ENCODE measurements at places on chromosomes 11 and 22.

GRCh38 chr11:24760681-24761080 lies 263.8 kb downstream of the LUZP2 start:
- DNase-seq = no peak

DNA sequence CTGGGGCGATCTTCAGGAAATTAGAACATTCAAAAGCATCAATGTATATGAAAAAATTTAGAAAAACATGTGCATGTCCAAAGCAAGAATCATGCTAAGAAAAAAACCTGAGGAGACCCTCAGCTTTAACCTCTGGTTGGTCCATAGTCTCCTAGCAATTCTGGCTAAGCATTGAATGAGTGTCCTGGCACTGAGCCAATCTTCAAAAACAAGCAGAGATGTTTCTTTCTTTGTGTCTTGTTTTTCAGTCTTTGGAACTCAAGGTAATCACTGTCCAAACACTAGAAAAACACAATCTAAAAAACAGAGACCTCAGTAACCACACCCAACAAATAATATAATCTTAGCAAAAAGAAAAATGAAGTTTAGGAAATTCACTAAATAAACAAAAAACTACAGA lies 205.4 kb upstream of the CARD18 start:
- no peak for DNase-seq

GRCh38 chr11:73498343-73498742 lies 99.6 kb downstream of the FAM168A start:
- DNase-seq = no peak

DNA sequence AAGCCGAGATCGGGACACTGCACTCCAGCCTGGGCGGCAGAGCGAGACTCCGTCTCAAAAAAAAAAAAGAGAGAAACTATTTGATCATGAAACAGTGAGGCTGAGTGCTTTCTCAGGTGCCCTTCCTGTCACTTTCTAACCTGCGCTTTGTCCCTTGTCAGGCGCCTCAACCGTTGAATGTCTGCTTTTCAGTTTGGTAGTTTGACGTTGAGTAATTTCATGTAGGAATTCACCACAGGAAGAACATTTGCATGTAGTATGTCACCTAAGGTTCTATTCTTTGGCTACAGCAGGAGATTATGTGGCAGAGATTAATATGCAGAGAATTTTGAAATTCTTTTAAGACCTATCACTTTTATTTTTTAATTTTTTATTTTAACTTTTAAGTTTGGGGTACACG lies 57.2 kb downstream of the PPFIA1 start:
- DNase-seq = no peak

- DNase-seq = no peak
These were observed 39.9 kb downstream of the OR2AT4 start for GRCh38 chr11:75056814-75057213.

DNA sequence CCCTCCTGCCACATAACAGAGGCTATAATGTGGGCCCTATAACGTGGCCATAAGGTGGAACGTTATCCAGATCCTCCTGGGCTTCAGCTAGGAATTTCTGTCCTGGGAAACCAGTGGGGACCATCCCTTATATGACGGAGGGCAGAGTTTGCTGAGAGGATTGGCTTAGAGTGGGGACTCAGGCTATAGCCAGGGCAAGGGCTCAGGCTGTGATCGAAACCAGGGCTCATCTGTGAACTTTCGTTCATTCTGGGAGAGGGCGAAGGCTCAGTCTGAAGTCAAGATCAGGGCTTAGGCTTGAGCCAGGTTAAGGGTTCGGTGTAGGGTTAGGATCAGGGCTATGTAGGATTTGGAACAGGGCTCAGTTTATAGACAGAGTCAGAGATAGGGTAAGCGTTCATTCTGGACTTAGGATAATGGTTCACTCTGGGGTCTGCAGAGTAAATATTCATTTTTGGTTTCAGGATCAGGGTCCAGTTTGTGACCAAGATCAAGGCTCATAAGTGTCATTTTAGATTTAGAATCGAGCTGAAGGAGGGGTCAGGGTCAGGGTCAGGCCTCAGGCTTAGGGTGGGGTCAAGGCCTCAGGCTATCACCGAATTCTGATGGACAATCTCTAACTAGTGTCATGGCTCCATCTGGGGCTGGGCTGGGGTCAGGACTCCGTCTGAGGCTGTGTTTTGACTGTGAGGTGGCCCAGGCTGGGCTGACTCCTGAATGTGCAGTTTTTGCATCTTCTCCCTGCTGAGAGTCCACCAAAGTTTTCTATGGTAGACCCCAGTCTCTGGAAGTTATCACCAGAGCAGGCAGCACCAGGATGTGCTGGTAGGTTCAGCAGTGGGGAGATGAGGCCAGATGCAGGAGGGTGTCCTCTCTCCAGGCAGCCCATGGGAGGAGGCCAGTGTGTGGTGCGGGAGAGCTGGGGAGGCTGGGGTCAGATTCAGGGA lies 33.9 kb upstream of the SOX10 start:
- no peak for DNase-seq

DNA sequence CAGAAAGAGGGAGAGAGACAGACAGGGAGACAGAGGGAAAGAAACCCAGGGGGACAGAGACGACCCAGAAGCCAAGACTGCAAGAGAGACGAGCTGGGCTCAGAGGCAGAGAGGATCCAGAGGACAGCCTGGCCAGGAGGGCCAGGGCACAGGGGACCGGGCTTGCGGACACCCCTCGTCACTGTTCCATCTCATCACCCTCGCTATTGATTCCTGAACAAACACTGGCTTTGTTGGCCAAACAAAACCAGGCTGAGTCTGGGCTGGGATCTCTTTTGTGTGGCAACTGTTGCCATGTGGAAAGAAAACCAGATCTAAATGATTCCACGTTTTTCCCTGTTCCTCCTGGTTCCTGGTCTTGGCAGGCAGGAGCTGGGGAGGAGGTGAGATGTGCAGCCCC lies 339.4 kb downstream of the MN1 start:
- no peak for DNase-seq

GRCh38 chr11:123302751-123303195 lies 107.7 kb upstream of the CLMP start:
- DNase-seq = no peak

DNA sequence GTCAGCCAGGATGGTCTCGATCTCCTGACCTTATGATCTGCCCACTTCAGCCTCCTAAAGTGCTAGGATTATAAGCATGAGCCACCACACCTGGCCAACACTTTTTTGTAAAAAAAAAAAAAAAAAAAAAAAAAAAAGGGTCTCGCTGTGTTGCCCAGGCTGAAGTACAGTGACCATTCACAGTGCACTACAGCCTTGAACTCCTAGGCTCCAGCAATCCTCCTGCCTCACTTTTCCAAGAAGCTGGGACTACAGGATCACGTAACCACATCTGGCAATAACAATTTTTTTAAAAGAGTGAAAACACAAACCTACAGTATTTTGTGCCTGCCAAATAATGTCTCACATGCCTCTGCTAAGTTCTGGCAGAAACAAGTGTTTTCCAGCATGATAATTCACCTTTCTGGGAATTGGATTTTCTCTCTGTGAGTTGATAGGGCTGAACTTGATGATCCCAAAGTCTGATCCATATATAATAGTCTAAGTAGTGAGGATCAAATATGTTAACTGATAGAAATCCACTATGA lies 30.6 kb downstream of the ADORA2A start:
- DNase-seq = no peak

All from activated naive CD8-positive, alpha-beta T cell treated with anti-CD3 and anti-CD28 coated beads, Interleukin-2, amount 50 U/mL, for 16 hours (primary cell).